ENCODE measurements at places on chromosomes 11 and 22. TPM values are rescaled to one million over a fixed set of nuclear protein-coding genes. Genes with fewer than 3 reads are reported as not detected.
A peak's percentile ranks its signal among the peaks of the same experiment; 100 is the strongest.

- H3K27ac ChIP-seq = peak overlapping the region; percentile 55
- no peak for DNase-seq
- no peaks in the 10 kb centered on the region for H3K27me3 ChIP-seq
- peaks cover 8% of the 10 kb centered on the region for H3K36me3 ChIP-seq
Measured at GRCh38 chr11:12185106-12185690, 74.8 kb downstream of the MICAL2 start.

DNA sequence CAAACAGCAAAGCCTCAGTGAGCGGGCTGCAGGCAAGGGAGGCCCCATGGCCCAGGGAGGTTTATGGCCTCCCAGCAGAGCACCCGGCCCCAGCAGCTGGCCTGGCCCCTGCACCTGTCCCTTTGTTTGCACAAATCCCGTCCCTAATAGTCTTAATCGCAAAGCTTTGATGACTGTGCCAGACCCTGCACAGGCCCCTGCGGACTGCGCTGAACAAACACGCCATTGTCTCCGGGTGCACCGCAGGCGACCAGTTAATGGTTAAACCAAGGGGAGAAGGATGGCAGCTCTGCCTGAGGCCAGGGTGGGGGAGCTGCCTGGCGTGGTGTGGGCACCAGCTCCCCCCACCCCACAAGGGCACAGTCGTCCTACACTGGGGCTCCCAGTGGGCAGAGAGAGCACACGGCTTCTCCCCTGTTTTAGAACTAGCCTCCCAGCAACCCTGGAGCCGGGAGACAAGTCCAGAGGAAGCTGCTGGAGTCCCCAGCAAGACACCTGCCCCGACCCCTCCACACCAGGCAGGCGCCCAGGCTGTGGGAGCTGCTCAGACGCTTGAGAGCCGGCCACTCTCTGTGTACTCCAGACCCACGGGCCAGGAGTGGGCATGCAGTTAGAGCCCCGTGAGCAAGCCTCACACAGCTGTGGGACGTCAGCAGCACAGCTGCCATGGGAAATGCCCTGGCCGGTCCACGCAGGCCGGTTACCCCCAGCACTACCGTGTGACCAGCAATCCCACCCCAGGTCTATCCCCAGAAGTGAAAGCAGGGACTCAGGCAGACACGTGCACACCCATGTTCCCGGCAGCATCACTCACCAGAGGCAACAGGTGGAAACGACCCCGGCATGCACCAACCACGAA is 39.7 kb upstream of the TH start:
- no peaks in the 10 kb centered on the region for H3K36me3 ChIP-seq
- H3K27ac ChIP-seq = no peak overlapping the region
- DNase-seq = no peak
- H3K4me3 ChIP-seq = no peak overlapping the region
- peaks cover 35% of the 10 kb centered on the region for H3K27me3 ChIP-seq

GRCh38 chr11:118933486-118933885 is 7.8 kb upstream of the BCL9L start:
- H3K4me1 ChIP-seq = peaks cover 5% of the 10 kb centered on the region
- no peaks in the 10 kb centered on the region for H3K36me3 ChIP-seq
- H3K4me3 ChIP-seq = no peak overlapping the region
- H3K27ac ChIP-seq = no peak overlapping the region

DNA sequence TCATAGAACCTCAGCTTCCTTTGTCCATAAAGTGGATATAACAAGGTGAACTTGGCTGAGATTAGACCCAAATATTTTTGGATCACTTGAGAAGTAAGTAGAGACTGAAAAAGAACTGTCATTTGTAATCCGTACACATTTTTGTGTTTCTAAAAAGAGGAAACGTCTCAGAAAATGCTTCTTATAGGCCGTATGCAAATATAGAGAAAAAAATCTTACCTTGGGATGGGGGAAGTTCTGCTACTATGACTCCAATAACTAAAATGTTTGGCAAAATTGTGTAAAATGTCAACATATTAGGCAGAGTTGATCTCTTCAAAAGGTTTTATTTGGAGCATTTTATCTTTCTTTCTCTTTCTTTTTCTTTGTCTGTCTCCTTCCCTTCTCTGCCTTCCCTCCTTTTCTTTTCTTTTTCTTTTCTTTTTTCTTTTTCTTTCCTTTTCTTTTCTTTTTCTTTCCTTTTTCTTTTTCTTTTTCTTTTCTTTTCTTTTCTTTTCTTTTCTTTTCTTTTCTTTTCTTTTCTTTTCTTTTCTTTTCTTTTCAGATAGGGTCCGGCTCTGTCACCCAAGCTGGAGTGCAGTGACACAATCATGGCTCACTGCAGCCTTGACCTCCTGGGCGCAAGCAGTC is 48.2 kb downstream of the ADM start:
- H3K27me3 ChIP-seq = no peaks in the 10 kb centered on the region
- H3K4me1 ChIP-seq = peaks cover 23% of the 10 kb centered on the region
- H3K27ac ChIP-seq = no peak overlapping the region
- H3K4me3 ChIP-seq = no peak overlapping the region
- no peaks in the 10 kb centered on the region for H3K36me3 ChIP-seq

DNA sequence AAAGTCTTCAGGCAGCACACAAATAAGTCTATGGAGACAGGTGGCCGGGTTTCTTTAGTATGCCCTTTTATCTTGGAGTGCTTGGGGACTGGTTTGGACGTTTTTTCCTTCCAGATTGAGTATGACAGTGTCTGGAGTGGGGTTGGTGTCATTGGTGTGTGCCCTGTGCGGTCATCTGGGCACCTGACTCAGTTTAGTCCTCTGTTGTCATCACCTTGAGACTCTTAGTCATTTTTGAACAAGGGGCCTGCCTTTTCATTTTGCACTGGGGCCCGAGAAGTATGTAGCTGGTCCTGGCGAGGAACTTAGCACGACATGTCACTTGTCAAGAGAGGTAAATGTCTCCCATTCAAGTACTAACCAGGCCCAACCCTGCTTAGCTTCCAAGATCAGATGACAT is 27.2 kb upstream of the MYO18B start:
- no peaks in the 10 kb centered on the region for H3K27me3 ChIP-seq
- no peak overlapping the region for H3K4me3 ChIP-seq
- H3K36me3 ChIP-seq = no peaks in the 10 kb centered on the region
- DNase-seq = no peak

DNA sequence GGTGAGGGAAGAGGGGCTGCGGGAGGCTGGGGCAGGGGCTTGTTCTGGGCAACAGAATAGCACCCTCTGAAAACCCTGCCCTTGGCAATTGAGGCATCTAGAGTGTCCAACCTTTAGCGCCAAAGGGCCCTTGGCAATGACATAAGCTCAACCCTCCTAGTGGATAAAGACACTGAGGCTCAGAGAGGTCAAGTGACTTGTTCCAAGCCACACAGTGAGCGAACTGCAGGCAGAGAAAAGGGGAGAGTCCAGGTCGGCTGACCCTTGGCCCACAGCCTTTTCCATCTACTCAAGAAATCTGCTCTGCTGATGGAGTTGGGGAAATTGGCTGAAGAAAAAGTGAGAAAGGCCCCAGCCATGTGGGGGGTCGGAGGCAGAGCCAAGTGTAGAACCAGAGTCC is 2.9 kb downstream of the SEC14L2 start:
- no peak for DNase-seq
- H3K4me3 ChIP-seq = no peak overlapping the region
- peaks cover 4% of the 10 kb centered on the region for H3K36me3 ChIP-seq
- peaks cover 14% of the 10 kb centered on the region for H3K4me1 ChIP-seq
- H3K27me3 ChIP-seq = no peaks in the 10 kb centered on the region

- H3K27me3 ChIP-seq = no peaks in the 10 kb centered on the region
- no peak for DNase-seq
- no peak overlapping the region for H3K4me3 ChIP-seq
- H3K4me1 ChIP-seq = peaks cover 20% of the 10 kb centered on the region
- H3K27ac ChIP-seq = no peak overlapping the region
- H3K36me3 ChIP-seq = no peaks in the 10 kb centered on the region
Measured at GRCh38 chr22:44683237-44683636, 18.8 kb upstream of the PRR5 start.

DNA sequence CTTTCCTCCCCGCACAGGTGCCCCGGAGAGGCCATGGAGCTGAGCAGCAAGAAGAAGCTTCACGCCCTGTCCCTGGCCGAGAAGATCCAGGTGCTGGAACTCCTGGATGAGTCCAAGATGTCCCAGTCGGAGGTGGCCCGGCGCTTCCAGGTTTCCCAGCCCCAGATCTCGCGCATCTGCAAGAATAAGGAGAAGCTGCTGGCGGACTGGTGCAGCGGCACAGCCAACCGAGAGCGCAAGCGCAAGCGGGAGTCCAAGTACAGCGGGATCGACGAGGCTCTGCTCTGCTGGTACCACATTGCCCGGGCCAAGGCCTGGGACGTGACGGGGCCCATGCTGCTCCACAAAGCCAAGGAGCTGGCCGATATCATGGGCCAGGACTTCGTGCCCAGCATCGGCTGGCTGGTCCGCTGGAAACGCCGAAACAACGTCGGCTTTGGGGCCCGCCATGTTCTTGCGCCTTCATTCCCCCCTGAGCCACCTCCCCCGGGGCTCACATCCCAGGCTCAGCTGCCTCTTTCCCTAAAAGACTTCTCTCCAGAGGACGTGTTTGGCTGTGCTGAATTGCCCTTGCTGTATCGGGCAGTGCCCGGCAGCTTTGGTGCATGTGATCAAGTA is 1.3 kb downstream of the TIGD3 start:
- peaks cover 8% of the 10 kb centered on the region for H3K4me1 ChIP-seq
- 0 out of 2 replicates have a peak overlapping the region, but pooled peaks have one; percentile 17 for H3K4me3 ChIP-seq
- H3K27ac ChIP-seq = no peak overlapping the region
- DNase-seq = peak; percentile 33
- H3K36me3 ChIP-seq = peaks cover 17% of the 10 kb centered on the region
- peaks cover 22% of the 10 kb centered on the region for H3K27me3 ChIP-seq

VPS51 gene
- 113 TPM for total RNA-seq

APOBEC3B gene
- total RNA-seq = 17.6 TPM

CXCR5 gene
- total RNA-seq = not detected

LRRC51 gene
- 5.6 TPM for total RNA-seq

LAYN gene
- 92.5 TPM for total RNA-seq

Measured in IMR-90 (cell line).